ENCODE measurements at places on chromosomes 3 and 15.

- H3K4me1 ChIP-seq = no peaks in the 10 kb centered on the region
- H3K4me3 ChIP-seq = no peak overlapping the region
- no peaks in the 10 kb centered on the region for H3K36me3 ChIP-seq
- H3K27me3 ChIP-seq = peaks cover 27% of the 10 kb centered on the region
Measured at GRCh38 chr3:156400062-156400461, 154.9 kb downstream of the SSR3 start.

- H3K27ac ChIP-seq = peak overlapping the region; percentile 92
- no peak for DNase-seq
- peaks cover 3% of the 10 kb centered on the region for H3K36me3 ChIP-seq
- peaks cover 28% of the 10 kb centered on the region for H3K4me1 ChIP-seq
Measured at GRCh38 chr15:92848852-92849598, 51.1 kb upstream of the CHD2 start.

DNA sequence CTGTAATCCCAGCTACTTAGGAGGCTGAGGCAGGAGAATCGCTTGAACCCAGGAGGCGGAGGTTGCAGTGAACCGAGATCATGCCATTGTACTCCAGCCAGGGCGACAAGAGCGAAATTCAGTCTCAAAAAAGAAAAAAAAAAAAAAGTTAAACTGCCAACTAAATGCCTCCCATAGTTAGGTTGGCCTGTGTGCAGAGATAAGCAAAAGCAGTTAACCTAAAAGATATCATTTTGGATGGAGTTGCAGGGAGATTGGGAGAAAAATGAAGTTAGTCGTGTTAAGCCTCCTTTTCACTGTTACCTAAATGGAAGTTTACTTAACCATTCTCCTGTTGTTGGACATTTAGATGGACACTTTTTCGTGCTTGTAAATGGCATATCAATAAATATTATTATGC is 11.4 kb upstream of the FETUB start:
- H3K4me3 ChIP-seq = no peak overlapping the region
- H3K27ac ChIP-seq = no peak overlapping the region
- no peak for DNase-seq
- peaks cover 3% of the 10 kb centered on the region for H3K4me1 ChIP-seq

GRCh38 chr15:74656935-74657535 is 38.8 kb downstream of the EDC3 start:
- H3K27me3 ChIP-seq = no peaks in the 10 kb centered on the region
- H3K4me3 ChIP-seq = no peak overlapping the region
- DNase-seq = no peak
- H3K27ac ChIP-seq = no peak overlapping the region
- H3K4me1 ChIP-seq = peaks cover 8% of the 10 kb centered on the region
- no peaks in the 10 kb centered on the region for H3K36me3 ChIP-seq

- H3K27ac ChIP-seq = peak overlapping the region; percentile 94
- peak; percentile 19 for DNase-seq
- H3K27me3 ChIP-seq = no peaks in the 10 kb centered on the region
- H3K36me3 ChIP-seq = peaks cover 5% of the 10 kb centered on the region
- H3K4me1 ChIP-seq = peaks cover 27% of the 10 kb centered on the region
Measured at GRCh38 chr3:182793663-182794454, 555 bp downstream of the ATP11B start.

GRCh38 chr3:170055209-170055608 is 17.4 kb downstream of the GPR160 start:
- H3K4me1 ChIP-seq = peaks cover 23% of the 10 kb centered on the region
- DNase-seq = no peak
- H3K36me3 ChIP-seq = no peaks in the 10 kb centered on the region
- no peak overlapping the region for H3K4me3 ChIP-seq
- H3K27me3 ChIP-seq = no peaks in the 10 kb centered on the region

- no peak overlapping the region for H3K27ac ChIP-seq
- DNase-seq = no peak
- no peaks in the 10 kb centered on the region for H3K36me3 ChIP-seq
- H3K4me1 ChIP-seq = no peaks in the 10 kb centered on the region
- peaks cover 5% of the 10 kb centered on the region for H3K27me3 ChIP-seq
Measured at GRCh38 chr3:148735597-148735996, 37.9 kb downstream of the AGTR1 start.

GRCh38 chr15:49809894-49810609 is 189.2 kb downstream of the DTWD1 start:
- no peaks in the 10 kb centered on the region for H3K36me3 ChIP-seq
- no peak for DNase-seq
- H3K27me3 ChIP-seq = peaks cover 6% of the 10 kb centered on the region

GRCh38 chr15:83012076-83012426 is 612 bp upstream of the C15orf40 start:
- peaks cover 7% of the 10 kb centered on the region for H3K36me3 ChIP-seq
- peak overlapping the region; percentile 87 for H3K27ac ChIP-seq
- H3K4me3 ChIP-seq = peak overlapping the region; percentile 99
- peaks cover 38% of the 10 kb centered on the region for H3K4me1 ChIP-seq
- DNase-seq = no peak
- H3K27me3 ChIP-seq = no peaks in the 10 kb centered on the region

DNA sequence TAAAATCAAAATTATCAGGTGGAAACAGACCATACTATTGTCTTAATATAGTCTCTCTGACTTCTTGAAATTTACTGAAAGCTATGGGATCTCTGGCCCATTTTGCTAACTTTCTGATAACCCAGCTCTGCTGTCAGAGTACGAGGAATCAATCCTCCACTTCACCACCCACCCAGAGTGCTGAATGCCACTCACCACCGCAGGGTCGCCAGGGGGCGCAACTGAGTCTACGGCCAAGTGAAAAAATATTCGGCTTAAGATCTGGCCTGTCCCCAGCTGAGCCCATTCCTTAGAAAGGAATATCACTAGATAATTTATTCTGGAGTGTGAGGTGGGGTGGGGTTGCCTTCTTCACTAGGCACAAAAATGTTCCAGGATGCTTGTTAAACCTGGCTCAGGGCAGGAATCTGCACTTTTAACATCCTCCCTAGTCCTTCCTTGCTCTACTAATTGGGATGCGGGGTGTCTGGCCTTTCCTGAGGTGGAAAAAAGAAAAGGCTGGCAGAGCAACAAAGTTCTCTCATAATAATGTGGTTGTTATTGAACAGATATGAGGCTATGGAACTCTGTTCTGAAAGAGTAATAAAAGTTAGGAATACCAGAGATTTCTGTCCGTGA is 520.6 kb downstream of the MFSD1 start:
- H3K27ac ChIP-seq = no peak overlapping the region
- no peaks in the 10 kb centered on the region for H3K4me1 ChIP-seq
- H3K4me3 ChIP-seq = no peak overlapping the region
- H3K27me3 ChIP-seq = no peaks in the 10 kb centered on the region
- DNase-seq = no peak
